Body of pancreas (tissue), 4 donors: ENCODE measurements at places on chromosomes 3 and 15.

DNA sequence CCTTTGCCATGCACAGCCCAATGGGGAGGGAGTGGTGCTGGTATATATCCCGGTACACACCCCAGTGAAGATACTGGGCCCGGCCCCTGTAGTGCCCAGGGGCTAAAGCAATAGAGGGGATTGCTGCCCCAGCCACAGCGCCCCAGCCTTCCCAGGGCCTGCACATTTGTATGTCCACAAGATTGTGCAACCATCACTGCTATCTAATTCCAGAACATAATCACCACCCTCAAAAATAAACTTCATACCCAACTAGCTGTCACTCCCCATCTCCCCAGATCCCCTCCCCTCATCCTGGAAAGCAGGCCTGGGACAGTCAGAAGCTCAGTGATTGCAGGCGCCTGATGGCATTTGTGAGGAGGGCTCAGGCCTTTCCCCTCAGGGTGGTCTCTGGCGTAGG is 13.5 kb downstream of the GNAI2 start:
- DNase-seq: no peak

DNA sequence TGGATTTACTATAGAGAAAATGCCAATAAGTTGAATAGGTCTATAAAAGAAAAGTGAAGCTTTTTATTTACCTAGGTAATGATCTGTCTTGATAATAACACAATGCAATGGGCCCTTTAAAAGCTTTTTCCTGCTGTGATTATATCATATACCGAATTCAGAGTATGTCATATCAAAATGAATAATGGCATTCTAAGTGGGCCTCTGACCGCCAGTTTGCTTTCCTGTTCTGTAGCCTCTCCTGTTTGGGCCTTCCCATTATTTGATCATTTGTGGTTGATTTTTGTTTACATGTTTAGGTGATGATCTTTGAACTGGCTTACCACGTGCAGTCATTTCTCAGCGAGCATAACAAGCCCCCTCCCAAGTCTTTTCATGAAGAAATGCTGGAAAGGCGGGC is 14.9 kb downstream of the EIF2AK4 start:
- no peak for DNase-seq

GRCh38 chr15:81014446-81015093 is 13.8 kb downstream of the TLNRD1 start:
- DNase-seq: no peak

GRCh38 chr3:58521917-58522631 is 14.9 kb downstream of the ACOX2 start:
- DNase-seq: no peak

DNA sequence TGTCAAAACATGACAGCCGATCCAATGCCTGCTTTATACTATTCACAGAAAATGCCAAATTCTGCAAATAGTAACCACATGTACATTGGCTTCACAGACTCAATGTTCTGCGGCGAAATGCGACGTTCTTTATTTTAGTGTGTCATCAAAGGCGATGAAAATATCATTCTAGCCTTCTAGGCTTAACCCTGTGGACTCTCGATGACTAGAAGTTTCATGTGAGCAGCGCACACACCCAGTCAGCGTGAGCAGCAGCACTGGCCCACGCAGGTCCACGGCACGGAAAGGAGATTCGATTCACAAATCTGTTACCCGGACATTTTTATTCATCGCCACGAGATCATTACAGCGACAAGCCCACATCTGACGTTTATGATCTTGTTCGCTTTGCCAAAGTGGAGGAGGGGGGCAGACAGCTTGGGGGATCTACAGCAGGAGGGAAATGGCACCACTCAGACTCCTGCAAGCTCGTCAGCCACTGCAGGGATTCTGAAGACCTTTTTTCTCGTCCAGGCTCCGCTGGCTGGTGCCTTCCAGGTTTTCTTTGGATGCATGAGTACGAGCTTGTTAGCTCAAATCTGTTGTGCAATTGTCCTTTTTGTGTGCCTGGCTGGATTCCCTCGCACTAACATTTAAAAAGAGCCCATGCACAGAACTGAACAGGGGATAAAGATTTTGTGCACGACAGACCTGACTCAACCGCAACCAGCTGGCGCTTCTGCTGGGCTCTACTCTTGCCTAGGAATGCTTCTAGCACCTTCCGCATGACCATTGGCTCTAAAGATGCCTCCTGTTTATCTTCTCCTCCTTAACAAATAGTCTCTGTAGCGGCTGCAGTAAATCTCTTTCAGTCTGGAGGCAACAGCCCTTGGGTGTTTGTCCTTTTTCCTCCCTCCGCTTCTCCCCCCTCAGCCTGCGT is 938.4 kb downstream of the MCTP2 start:
- peak; percentile 44 for DNase-seq

- DNase-seq: no peak
Measured at GRCh38 chr3:45320986-45321385, 67.4 kb upstream of the LARS2 start.

GRCh38 chr15:51286816-51287215 is 51.6 kb downstream of the CYP19A1 start:
- no peak for DNase-seq
